ENCODE measurements at places on chromosomes 5 and 9.
A peak's percentile ranks its signal among the peaks of the same experiment; 100 is the strongest.

DNA sequence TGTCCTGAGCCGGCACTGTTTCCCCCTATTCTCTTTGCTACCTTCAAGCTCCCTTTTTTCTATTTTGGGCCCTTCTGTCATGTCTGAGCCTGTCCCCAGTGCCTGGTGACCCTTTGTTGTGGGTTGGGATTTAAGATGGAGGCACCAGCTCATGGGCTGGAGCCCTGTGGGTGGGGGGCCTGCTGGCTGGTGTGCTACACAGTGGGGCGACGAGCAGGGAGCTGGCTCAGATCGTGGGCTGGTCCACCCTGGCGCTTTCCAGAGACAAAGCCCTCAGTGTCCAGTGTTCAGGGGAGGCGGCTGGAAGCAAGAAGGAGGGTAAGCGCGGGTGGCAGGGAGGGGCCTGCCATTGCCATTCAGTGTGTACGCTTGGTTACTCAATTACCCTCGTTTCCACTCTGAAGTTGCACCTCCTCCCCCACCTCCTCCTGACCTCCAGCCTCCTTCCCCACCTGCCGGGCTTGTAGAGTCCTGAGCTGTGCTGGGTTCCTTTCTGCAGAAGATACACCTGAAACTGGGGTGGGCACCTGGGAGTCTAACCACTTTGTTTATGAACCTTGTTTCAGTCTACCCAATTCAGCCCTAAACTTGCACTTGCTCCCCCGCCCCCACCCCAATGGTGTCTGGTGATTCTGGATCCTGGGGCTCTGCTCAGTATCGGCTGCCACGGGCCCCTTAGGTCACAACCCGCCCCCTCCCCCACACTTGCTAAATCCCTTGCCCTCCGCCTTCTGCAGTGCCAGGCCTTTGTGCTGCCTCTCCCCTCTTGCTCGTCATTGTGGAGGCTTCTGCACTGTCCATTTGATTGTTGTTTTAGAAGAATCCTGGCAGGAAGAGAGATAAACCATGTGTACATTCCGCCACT, 49.9 kb downstream of the MVB12B start:
- DNase-seq, result no peak

DNA sequence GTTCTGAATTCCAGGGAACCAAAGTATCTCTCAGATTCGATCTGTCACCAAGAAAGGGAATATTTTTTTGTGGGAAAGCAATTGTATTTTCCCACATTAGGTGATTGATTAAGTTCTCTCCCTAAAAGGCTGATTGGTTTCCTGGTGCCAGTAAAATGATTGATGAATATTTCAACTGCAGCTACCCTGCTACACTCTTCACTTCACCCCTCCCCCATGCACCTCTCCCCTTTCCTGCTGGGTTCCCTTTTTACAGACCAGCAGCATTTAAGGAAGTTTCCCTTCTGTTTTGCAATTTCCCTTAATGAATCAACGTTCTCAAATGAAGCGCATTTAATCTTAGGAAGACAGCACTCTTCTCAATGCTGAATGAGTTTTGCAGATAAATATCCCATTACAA, 13.1 kb downstream of the NR6A1 start:
- no peak for DNase-seq

DNA sequence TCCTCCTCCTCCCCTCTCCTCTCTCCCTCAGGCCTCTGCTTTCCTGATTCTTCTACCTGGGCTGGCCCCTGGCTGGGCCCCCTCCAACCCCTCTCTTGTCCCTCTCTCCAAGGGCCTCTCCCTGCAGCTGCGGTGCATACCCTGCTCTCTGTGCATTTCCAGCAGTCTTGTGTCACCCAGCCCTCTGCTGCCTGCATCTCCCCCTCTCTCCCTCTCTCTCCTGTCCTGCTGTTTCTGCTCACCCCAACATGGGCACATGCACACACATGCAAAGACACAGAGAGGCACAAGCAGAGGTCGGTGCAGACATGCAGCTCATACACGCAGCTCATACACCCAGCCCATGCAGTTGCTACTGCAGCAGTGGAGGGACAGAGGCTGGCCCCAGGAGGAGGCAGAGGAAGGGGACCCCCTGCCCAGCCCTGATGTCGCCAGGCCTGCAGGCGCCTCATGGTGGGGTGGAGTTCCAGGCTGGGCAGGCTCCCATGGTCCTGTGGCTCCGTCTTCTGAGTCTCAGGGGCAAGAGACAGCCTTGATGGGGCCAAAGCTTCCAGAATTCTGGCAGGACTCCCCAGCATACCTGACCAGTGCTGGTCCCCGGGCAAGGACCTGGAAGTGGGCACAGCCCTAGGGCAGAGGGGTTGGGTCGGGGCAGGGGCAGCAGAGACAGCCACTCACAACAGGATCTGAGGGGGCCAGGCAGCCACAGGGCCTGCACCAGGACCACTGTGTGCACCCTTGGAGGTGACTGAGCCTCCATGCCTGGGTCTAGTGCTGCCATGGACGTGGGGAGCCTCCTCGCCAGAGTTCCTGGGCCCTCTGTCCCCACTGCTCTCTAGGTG, 216.9 kb downstream of the C9orf50 start:
- DNase-seq, result no peak

DNA sequence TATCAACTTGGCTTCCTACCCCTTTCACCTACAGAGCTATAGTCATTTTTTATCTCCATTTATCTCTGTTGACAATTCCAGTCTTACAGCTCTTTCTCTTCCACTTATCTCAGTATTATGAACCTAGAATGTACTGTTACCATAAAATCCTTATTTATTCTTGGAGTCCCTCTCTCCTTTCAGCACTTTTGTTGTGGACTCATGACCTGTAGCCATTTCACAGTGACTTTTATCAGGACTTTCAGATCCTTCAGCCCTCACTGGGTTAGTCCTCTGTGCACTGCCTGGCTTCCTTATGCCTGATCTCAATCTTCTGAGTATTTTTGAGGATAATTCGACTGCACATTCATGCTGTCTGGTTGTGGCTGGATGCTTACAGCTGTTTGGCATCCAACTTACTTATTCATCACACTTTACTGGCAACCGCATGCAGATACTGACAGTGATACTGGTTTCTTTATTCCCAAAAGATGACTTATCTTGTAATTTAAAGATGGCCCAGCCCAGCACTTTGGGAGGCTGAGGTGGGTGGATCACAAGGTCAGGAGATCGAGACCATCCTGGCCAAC, 293.3 kb downstream of the MAN2A1 start:
- DNase-seq, result peak; percentile 7

DNA sequence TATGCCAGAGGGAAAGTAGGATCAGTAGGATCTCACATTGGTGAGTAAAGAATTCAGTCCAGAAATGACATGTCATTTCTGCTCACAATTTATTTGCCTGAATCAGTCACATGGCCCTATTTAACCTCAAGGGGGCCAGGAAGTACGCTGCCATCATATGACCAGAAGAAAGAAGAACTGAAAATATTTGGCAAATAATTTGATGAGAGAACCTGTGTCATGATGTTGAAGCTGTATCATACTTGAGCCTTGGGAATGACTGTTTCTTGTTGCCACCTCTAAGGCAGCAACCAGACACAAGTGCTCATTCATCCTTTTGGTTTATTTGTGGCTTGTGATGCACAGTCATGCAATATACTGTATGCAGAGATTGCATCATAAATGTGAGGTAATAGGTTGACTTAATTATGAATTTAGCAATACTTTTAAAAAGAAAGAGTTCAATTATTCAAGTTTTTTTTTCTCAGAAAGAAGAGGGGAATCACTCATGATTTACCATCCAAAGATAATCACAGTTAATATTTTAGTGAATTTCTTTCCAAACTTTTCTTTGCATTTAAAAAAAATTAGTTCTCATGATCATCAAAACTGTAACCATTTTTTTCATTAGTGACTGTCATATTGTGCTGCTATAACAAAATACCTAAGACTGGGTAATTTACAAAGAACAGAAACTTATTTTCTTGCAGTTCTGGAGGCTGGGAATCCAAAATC, 8.2 kb upstream of the ZFYVE16 start:
- no peak for DNase-seq

- DNase-seq, result no peak
Observed at GRCh38 chr5:1412163-1412562, 33.1 kb downstream of the SLC6A3 start.

DNA sequence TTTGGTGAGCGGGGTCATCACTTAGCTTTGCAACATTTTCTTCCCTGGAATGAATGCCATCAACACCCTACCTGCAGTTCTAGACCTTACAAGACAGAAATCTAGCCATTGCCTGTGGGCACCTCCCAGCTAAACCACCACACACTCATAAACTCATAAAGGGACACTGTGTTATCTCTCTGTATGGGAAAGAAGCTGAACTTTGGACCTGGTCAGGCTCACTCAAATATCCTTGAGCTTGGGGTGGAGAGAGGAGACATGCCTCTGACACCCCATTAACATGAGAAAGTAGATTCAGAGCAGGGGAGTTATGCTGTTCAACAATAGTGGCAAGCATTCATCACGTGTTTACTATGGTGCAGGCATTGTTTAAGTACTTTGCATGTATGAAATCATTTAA, 205.6 kb downstream of the ZNF462 start:
- no peak for DNase-seq

- peak; percentile 84 for DNase-seq
Observed at GRCh38 chr5:16936150-16936988, at the start of gene MYO10. Gene MYO10 (minus strand): TSS chr5:16936288. CDS start chr5:16935808, 480 bp downstream.

GRCh38 chr5:100900796-100901781, 2.0 kb downstream of the ST8SIA4 start:
- DNase-seq, result peak; percentile 42

DNA sequence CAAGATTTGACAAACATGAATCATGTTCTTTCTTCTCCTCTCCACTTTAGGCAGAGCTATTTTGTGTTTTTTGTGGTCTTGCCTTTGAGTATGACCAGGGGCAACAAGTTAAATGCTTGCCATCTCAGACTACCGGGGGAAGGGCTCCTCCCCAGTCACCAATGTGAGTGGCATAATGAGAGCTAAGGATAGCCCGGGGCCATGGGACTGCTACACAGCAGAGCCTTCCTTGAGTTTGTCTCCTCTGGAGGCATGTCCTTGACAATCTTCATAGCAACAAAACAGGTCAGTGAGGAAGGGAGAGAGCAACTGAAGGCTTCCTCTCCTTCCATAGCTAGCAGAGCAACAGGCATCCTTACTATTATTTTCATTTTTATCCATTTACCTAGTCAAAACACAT, 299.3 kb downstream of the ENC1 start:
- no peak for DNase-seq
